Natural killer cell (primary cell): ENCODE measurements at places on chromosomes 2 and 18.
A peak's percentile ranks its signal among the peaks of the same experiment; 100 is the strongest.

GRCh38 chr18:9066358-9066757 lies 36.1 kb upstream of the NDUFV2 start:
- no peak for DNase-seq

DNA sequence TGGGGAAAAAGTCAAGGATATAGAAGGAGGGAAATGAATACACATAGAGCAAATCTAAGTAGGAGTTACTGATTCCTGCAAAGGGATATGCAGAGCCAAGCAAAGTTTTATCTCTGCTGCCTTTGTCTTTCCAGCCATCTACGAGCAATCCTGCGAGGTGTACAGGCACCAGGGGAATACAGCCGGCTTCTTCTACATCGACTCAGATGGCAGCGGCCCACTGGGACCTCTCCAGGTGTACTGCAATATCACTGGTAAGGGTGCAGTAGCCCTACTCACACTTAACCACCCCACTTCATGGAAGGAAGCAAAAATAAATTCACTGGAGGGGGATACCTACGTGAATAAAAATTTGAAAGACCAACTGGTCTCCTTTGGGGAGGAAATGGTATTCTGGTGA lies 584.6 kb downstream of the CNTNAP5 start:
- no peak for DNase-seq

DNA sequence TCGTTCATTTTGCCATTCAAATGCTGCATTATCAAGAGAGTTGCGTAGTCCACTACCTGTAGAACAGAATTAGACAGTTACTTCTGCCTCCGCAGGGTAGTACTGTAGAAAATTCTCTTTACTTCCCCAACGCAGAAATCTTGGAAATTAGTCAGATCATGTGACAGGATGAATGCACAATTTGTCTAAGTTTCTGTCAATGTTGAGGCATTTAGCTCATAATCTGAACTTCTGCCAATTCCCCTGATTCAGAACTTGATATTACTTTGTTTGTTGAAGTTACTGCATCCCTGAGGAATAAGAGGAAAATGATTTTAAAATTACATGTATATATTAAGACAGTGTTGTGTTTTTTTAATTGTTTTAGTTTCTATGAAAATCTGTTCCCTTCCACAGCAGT lies 83.4 kb downstream of the TTC27 start:
- no peak for DNase-seq

DNA sequence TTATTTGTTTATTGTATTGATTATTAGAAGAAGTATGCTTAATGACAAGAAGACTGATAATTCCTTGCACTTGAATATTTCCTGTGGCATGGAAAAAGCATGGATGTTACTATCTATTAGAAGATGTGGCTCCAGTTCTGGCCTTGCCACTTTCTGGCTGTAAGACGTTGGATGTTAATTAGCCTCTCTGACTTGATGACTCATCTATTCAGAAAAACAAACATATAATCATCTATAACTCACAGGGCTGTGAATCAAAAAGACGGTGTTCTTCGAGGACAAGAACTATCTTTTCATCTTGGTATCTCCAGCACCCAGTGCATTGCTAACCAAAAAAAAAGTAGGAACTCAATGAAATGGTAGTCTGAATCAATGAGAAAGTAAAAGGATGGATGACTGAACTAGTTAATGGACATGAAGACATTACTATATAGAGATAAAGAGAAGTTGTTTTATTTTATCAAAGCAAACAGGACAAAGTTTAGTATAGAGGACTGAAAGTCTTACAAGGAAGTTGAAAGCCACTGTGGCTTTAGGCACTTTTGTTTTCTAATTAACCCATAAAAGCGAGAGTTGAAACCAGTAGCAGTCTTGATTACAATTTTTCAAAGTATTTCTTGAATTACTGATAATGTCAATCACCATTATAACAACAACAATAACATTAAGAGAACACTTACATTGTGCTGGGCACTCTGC lies 145.3 kb downstream of the RND3 start:
- no peak for DNase-seq

DNA sequence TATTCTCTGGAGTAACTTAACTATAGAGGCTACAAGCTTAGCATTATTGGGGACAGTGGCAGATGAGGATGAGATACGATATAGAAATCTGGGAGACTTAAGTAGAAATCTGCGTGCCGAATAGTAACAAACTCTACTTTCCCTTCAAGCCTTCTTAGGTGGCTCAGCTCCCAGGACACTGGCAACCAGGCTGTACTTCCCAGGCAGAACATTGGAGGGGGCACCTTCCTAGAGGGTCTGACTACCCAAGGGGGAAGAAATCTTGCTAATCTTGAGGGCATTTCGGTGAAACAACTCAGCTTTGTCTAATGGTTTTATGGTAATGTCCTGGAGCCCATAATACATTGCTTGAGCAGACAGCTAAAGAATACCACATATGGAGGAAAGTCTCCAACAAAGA lies 126.2 kb upstream of the DTNA start:
- DNase-seq: no peak

DNA sequence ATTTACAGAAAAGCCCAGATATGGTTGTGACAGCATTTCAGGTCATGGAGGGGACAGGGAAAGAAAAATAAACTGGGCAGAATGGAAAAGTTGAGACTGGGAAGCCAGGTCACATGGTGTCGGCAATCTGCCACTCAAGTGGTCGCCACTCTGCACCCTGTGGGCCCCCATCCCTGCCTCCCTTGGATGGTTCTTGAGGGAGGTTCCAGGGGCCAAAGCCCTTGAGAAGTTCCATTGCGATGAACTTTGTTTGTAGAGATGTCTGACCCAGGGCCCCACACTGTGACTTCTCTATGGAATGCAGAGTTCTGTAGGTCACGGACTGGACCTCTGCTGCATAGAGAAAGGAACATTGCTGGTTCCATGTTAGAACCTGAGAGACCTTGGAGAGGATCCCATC lies 105.7 kb upstream of the SLC14A2 start:
- no peak for DNase-seq

DNA sequence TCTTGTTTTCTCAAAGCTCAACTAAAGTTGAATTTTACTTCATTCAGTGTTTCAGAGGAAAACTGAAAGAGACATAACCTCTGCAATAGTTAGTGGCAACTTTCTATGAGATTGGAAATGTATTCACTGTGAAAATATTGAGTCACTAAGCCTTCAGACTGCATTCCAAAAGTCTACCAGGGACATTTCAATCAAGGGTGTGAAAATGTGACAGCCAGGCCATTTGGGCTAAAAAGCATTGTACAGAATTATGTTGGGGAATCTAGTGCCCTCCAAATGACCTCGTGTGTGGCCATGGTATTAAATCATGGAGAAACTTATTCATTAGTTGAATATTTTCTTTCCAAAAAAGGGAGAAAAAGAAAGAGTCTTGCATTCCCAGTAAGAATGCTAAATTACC lies 251.9 kb downstream of the GRB14 start:
- no peak for DNase-seq

DNA sequence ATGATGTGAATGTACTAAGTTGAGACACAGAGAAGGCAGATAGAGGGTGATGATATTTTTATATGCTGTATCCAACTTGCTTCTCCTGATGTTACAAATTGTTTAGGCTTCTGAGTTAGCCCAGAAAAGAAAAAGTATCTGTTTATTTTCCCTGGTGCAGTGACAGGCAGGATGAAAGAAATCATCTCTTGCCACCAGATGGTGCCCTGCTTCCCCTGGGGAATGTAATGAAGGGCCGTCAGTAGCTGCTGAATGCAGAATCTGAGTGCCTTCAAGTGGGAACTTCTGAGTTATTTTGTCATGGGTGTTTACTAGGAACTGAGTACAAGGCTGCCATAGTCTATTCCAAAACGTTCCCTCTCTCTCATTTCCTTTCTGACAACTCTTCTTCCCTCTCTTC lies 525.6 kb downstream of the MBD2 start:
- DNase-seq: no peak

GRCh38 chr2:223050900-223051504 lies 988 bp upstream of the KCNE4 start:
- no peak for DNase-seq

DNA sequence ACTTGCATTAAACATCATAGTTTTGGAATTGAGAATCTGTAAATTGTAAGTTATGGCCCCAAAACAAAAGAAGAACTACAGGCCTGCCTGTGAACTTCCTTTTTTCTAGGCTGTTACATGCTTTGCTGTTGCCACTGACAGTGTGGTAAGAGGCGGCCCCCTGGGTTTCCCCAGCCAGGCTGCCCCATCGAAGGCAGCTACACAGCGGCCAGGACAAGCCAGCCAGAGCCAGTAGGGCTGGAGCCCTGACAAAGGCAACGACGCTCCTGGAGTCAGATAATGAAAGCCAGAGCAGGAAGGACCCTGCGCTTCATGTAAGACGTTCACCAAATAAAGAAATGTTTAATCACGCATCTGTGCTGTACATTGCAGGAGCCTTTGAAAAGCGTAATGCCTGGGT lies 55.0 kb downstream of the ANKRD44 start:
- DNase-seq: peak; percentile 90
